ENCODE measurements at places on chromosomes 6 and 20. TPM values are rescaled to one million over a fixed set of nuclear protein-coding genes. Genes with fewer than 3 reads are reported as not detected.
A peak's percentile ranks its signal among the peaks of the same experiment; 100 is the strongest.

- DNase-seq: no peak
Observed at GRCh38 chr20:8983478-8984345, 85.2 kb upstream of the PLCB4 start.

GRCh38 chr20:3818155-3819151 is 1.9 kb upstream of the AP5S1 start:
- DNase-seq: peak; percentile 60

GRCh38 chr6:35411066-35411465 is 41.1 kb upstream of the FANCE start:
- no peak for DNase-seq

DNA sequence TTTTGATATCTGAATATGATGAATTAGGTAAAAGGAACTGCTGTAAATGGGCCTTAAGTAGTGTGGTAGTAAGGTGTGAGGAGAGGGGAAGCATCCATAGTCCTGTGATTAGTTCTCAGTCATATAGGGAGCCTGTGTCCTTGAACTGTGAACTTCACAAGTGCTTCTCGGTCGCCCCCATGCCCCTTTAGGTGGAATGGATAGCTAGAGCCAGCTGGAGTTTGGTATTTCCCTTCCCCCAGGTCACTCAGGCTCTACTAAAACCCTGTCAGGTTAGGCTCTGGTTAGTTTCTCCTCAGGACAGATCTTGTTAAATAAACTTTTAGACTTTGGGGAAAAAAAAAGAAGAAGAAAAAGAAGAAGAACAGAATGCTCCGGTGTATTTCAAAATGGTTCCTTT is 82.0 kb downstream of the PPP1R14C start:
- no peak for DNase-seq

- no peak for DNase-seq
Observed at GRCh38 chr6:15824811-15825210, 162.0 kb upstream of the DTNBP1 start.

DNA sequence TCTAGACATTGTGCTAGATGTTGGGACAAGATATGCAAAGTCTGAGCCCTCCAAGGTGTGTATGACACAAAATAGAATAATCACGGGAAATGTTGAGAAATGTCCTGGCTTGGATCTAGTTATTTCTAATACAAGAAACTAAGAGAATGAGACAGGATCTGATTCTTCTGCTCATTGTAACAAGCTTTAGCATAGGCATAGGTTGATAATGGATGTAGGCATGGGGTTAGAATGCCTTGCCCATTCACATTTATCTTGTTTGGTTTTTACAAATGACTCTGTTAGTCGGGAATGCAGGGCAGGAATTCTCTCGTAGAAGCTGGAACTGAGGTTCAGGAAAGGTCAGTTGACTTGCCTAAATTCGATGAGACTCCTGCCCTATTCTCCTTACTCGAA is 1.5 kb upstream of the SLC26A8 start:
- DNase-seq: no peak

DNA sequence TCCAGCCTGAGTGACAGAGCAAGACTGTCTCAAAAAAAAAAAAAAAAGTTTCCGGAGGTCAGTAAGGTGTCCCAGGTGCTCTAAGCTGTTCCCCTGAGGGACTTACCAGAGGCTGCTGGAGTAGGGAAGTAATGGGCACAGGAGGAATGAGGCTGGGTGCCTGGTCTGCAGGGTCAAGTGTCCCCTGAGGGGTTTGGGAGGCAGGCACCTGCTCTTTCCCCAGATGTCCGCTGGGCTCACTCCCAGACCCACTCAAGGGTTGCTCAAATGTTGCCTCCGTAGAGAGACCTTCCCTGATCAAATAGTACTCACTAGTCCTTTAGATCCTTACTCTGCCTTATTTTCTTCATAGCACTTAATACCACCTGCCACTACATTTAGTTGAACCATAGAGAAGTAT is 5.4 kb upstream of the MAPK13 start:
- DNase-seq: no peak

- no peak for DNase-seq
Observed at GRCh38 chr6:75135450-75135849, 70.4 kb downstream of the COL12A1 start.

DNA sequence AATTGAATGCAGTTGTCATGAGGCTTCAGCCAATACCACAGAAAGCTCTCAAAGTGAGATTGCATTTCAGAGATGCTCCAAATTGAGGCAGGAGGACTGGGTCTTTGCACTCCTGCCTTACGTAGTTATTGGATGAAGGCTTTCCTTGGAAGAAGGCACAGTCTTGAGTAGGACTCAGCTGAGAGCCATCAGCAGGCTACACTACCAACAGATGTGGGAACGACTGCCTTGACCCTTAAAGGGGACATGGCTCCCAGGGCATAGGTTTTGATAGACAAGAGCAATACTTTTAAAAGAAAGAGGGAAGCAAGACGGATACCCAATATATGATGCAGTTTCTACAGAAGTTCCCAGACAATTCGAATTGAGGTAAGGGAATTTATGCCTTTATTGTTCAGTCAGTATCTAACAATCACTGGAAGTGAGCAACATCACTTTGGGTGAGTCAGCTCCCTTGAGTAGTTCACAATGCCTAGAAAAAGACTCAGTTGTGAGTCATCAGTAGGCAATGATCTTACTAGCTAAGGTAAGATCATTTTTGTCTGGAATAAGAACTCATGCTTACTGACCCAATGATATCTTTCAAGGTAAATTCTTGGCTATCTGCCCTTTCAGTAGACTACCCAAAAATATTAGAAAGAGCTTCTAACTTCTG is 390.8 kb downstream of the GJA1 start:
- DNase-seq: no peak

DNA sequence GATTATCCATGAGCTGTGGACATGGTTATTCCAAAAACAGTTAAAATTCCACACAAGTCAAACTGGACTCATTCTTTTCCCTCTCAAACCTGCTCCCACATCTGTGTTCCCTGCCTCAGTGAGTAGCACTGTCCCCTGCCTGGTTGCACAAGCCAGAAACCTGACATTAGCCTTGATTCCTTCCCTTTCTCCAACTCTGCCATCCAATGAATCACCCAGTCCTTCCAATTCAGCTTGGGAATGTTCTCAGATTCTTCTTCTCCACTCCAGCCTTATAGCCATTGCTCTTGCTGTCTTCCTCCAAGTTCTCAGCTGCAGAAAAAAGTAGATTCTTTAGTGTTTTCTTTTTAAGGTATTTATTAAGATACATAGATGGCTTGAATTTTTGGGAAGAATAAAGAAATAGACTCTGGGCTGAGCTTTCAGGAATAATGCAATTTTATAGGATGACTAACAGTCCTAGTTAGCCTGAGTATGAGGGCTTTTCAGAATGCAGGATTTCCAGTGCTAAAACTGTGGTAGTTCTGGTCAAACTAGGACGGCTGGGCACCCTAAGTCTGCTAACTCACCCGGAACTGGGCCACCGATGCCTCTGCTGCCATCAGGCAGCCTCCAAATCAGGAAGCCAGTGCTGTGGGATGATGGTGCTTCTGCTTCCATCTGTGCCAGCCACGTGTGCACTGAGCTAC is 18.2 kb upstream of the SASH1 start:
- DNase-seq: no peak

GRCh38 chr20:47070176-47070575 is 175.5 kb downstream of the EYA2 start:
- no peak for DNase-seq

DNA sequence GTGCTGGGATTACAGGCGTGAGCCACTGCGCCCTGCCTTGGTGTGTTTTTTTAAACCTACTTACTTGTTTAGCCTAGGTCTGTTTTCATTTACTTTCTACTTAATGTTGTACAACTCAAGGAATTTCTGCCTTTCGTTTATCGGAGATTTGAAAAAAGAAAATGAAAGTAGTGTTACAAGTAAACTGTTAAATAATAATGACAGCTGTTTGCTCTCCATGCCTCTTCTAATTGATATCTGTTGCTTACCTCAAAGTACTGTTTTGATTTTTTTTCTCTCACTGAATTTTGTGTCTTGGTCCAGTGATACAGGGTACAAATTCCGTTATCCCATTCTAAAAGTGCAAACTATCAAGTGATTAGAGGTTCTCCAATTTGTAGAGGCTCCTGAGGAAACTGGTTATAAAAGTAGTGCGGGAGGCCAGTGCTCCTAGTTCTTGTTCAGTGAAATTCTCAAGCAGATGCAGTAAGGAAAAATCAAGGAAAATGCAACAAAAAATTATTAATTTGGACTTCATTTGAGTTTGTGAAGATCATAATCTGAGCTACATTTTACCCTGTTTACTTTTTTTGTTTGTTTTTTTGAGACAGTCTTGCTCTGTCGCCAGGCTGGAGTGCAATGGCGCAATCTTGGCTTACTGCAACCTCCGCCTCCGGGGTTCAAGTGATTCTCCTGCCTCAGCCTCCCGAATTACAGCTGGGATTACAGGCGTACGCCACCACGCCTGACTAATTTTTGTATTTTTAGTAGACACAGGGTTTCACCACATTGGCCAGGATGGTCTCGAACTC is 2.2 kb downstream of the UBR2 start:
- DNase-seq: no peak

DNA sequence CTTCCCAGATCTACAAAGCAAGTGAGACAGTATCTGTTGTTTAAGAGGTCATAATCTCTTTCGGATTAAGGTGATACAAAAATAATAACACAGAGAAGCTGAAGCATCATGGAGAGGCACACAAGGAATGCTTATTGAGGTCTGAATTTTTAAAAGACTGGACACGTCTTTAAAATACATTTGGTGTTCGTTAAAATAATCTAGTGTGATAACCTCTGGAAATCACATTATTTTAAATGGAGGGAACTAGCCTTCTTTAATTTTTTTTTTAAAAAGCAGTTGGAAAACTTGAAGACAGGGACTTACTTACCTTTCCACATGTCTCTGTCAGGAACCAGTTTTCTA is 1.9 kb upstream of the LRRC1 start:
- no peak for DNase-seq

DNA sequence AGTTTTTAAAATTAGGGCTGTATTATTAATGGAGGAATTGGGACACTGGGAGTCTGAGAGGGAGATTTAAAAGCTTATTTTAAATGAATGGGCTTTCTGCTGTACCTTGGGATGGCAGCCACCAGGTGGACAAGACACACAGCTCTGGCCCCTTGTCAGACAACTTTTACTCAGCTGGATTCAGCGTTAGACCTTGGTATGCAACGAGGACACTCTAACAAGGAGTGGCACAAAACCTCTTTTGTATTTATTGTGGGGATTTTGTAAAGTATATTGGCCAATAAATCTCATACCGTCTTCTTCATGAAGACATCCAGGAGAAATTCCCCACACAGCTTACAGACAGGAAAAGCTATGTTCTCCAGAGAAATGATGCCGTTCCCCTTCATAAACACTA is 105.7 kb downstream of the LCA5 start:
- no peak for DNase-seq

DNA sequence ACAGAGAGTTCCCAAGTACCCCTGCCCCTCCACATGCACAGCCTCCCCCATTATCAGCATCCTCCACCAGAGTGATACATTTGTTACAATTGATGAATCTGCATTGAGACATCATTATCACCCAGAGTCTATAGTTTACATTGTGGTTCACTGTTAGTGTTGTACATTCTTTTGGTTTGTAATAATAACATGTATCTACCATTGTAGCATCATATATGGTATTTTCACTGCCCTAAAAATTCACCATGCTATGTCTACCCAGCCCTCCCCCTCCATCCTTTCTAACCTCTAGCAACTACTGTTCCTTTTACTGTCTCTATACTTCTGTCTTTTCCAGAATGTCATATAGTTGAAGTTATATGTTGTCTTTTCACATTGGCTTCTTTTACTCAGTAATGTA is 273.9 kb upstream of the RNF217 start:
- DNase-seq: no peak

- DNase-seq: peak; percentile 40
Observed at GRCh38 chr6:83708970-83709747, at the start of gene SNAP91. Gene SNAP91 (minus strand): TSS chr6:83709101. CDS start chr6:83707927, 1,174 bp downstream.

- no peak for DNase-seq
Observed at GRCh38 chr6:115969207-115969929, 91.3 kb downstream of the FRK start.

- peak; percentile 68 for DNase-seq
Observed at GRCh38 chr20:49384437-49385434, 97.7 kb downstream of the KCNB1 start.

GRCh38 chr20:44111712-44112335 is 75.2 kb downstream of the JPH2 start:
- no peak for DNase-seq

- DNase-seq: no peak
Observed at GRCh38 chr6:136783495-136784270, 8.6 kb downstream of the MAP3K5 start.

GRCh38 chr6:82987951-82988350 is 77.7 kb downstream of the UBE3D start:
- no peak for DNase-seq

GRCh38 chr20:16535277-16535676 is 38.0 kb downstream of the KIF16B start:
- DNase-seq: no peak

GRCh38 chr6:14288910-14289309 is 171.3 kb downstream of the CD83 start:
- DNase-seq: no peak

DNA sequence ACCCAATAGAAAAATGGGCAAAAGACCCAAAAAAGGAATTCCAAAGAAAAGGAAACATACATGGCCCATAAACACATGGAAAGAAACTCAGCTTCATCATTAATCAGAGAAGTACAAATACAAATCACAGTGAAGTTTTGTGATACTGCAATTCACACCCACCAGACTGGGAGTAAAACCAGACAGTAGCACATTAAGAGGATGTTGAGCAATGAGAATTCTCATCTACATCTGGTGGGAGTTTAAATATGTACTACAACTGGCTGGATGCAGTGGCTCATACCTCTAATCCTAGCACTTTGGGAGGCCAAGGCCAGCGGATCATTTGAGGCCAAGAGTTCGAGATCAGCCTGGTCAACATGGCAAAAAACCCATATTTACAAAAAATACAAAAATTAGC is 125.7 kb upstream of the PHACTR1 start:
- DNase-seq: no peak

- DNase-seq: no peak
Observed at GRCh38 chr6:128757961-128758360, 125.0 kb upstream of the LAMA2 start.

BNIP5 gene
- polyA plus RNA-seq: 0.17 TPM

SMLR1 gene
- 1.9 TPM for polyA plus RNA-seq

COL10A1 gene
- 0.55 TPM for polyA plus RNA-seq

PLG gene
- 8.7 TPM for polyA plus RNA-seq

KHDRBS2 gene
- 3.0 TPM for polyA plus RNA-seq

MOG gene
- polyA plus RNA-seq: not detected

LAMA5 gene
- 119 TPM for polyA plus RNA-seq

DEFB132 gene
- polyA plus RNA-seq: 0.07 TPM

TP53TG5 gene
- 2.0 TPM for polyA plus RNA-seq

PRDM1 gene
- 2.5 TPM for polyA plus RNA-seq

MYLK2 gene
- polyA plus RNA-seq: 0.76 TPM

PNPLA1 gene
- polyA plus RNA-seq: 2.5 TPM

GNRH2 gene
- polyA plus RNA-seq: 0.73 TPM
